ENCODE measurements at places on chromosomes 7 and 10.
A peak's percentile ranks its signal among the peaks of the same experiment; 100 is the strongest.

- no peaks in the 10 kb centered on the region for H3K27me3 ChIP-seq
- H3K36me3 ChIP-seq, result no peaks in the 10 kb centered on the region
- no peak overlapping the region for H3K4me3 ChIP-seq
- no peak for DNase-seq
Observed at GRCh38 chr10:95406651-95407280, 116.0 kb upstream of the PDLIM1 start.

- H3K27ac ChIP-seq, result no peak overlapping the region
- H3K36me3 ChIP-seq, result no peaks in the 10 kb centered on the region
- no peak for DNase-seq
- H3K27me3 ChIP-seq, result no peaks in the 10 kb centered on the region
Observed at GRCh38 chr10:57791546-57791945, 476.1 kb downstream of the IPMK start.

DNA sequence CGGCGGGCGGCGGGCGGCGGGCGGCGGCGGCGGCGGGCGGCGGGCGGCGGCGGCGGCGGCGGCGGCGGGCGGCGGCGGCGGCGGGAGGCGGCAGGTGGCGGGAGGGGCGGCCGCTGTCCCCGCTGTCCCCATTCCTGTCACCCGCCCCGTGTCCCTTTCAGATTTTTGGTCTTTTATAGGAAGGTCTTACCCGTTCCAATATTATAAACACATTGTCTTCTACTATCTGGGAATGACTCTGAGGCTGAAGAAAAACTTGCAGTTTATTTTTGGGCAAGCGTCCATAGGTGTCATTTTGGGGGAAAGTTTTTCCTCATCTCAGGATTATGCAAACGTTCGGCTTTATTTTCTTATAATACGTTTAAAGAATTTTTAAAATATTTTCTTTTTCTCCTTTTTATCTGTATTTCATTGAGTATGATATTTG lies 578 bp downstream of the ZNF713 start:
- no peak overlapping the region for H3K27ac ChIP-seq
- H3K4me1 ChIP-seq, result no peaks in the 10 kb centered on the region
- H3K36me3 ChIP-seq, result no peaks in the 10 kb centered on the region
- no peak for DNase-seq

DNA sequence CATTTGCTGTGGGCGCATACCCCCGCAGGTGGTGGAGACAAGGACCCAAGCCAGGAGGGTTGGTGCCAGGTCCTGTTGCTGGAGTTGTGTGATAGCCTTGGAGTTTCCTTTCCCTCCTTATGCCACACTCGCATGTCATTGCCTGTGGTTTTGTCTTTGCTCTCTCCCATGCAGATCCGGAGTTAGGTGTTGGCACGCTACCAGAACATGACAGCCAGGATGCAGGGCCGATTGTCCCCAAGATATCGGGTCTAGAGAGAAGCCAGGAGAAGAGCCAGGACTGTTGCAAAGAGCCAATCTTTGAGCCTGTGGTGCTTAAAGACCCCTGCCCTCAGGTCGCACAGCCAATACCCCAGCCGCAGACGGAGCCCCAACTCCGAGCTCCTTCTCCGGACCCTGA lies 369.2 kb upstream of the GALNT17 start:
- H3K27me3 ChIP-seq, result no peaks in the 10 kb centered on the region
- H3K4me1 ChIP-seq, result peaks cover 54% of the 10 kb centered on the region
- H3K4me3 ChIP-seq, result 0 out of 2 replicates have a peak overlapping the region, but pooled peaks have one; percentile 54
- H3K27ac ChIP-seq, result peak overlapping the region; percentile 98
- peaks cover 12% of the 10 kb centered on the region for H3K36me3 ChIP-seq

Data from GM12878 (cell line).